H9 (cell line): ENCODE measurements at places on chromosomes 3 and 15. TPM values are rescaled to one million over a fixed set of nuclear protein-coding genes. Genes with fewer than 3 reads are reported as not detected.

The MESP2 gene
- total RNA-seq: 0.28 TPM in 1 of 2 replicates, not detected in the other

- no peak overlapping the region for H3K4me3 ChIP-seq
- H3K27ac ChIP-seq: no peak overlapping the region
- no peak for DNase-seq
- no peaks in the 10 kb centered on the region for H3K4me1 ChIP-seq
Observed at GRCh38 chr15:51252671-51253070, 85.7 kb downstream of the CYP19A1 start.

GRCh38 chr3:52606373-52607085, 70.1 kb downstream of the UQCC5 start:
- H3K4me3 ChIP-seq: no peak overlapping the region
- no peaks in the 10 kb centered on the region for H3K4me1 ChIP-seq
- H3K27ac ChIP-seq: no peak overlapping the region
- peaks cover 57% of the 10 kb centered on the region for H3K36me3 ChIP-seq
- DNase-seq: no peak

- H3K36me3 ChIP-seq: no peaks in the 10 kb centered on the region
- no peak for DNase-seq
- H3K27me3 ChIP-seq: no peaks in the 10 kb centered on the region
- no peak overlapping the region for H3K27ac ChIP-seq
Observed at GRCh38 chr3:87270908-87271700, 5.3 kb downstream of the POU1F1 start.

The NUDT16 gene
- 16.9 and 18.2 TPM in 2 replicates for total RNA-seq

GRCh38 chr3:107633327-107634098, 110.8 kb downstream of the BBX start:
- H3K4me1 ChIP-seq: peaks cover 4% of the 10 kb centered on the region; the same call in 1 of the 2 replicates
- no peaks in the 10 kb centered on the region for H3K27me3 ChIP-seq
- DNase-seq: no peak
- peaks cover 1% of the 10 kb centered on the region; the same call in 1 of the 3 replicates for H3K36me3 ChIP-seq
- H3K27ac ChIP-seq: no peak overlapping the region
- H3K4me3 ChIP-seq: no peak overlapping the region

GRCh38 chr15:24269923-24270322, 405.7 kb upstream of the NPAP1 start:
- H3K27ac ChIP-seq: no peak overlapping the region
- no peaks in the 10 kb centered on the region for H3K4me1 ChIP-seq
- DNase-seq: no peak

DNA sequence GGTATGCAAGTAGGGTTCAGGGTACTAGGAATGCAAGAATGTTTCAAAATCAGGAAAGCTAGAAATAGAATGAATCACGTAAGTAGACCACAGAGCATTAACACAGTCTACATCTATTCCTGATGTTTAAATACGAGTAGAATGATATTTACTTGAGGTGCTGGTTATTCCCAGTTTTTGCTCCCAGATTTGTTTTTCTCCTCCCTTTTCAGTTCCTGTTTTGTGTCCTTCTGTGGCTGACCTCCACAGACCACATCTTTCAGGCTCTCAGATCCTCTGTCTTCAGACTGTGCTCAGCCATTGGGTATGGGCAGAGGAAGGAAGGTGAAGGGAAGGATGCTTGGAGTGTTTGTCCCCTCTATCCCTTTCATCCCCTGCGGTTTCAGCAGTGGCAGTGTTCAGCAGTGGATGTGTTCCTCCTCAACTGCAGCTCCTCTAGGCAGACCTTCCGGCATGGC, 276.6 kb downstream of the ZNF621 start:
- H3K27me3 ChIP-seq: no peaks in the 10 kb centered on the region
- no peak overlapping the region for H3K27ac ChIP-seq
- no peak overlapping the region for H3K4me3 ChIP-seq
- no peaks in the 10 kb centered on the region; the same call in 1 of the 2 replicates for H3K36me3 ChIP-seq
- DNase-seq: no peak

GRCh38 chr3:160703974-160704373, 27.0 kb downstream of the ARL14 start:
- no peak overlapping the region for H3K4me3 ChIP-seq
- H3K36me3 ChIP-seq: no peaks in the 10 kb centered on the region
- no peak overlapping the region for H3K27ac ChIP-seq
- no peak for DNase-seq
- no peaks in the 10 kb centered on the region for H3K4me1 ChIP-seq

DNA sequence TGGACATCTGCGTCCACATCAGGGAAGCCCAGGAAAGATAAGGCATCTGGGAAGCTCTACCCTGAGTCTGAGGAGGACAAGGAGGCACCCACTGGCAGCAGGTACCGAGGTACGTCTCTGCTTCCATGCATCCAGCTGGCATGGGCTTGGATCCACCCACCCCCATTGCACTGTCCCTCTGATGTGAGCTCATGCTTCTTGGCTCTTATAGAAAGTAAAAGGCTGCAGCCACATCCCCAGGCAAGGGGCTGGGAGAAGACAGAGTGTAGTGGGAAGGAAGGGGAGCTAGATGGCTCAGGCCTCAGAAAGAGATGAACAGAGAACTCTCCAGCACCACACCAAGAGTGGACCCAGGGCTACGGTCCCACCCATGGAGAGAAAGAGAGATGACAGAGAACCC, 18.2 kb downstream of the PTH1R start:
- H3K36me3 ChIP-seq: no peaks in the 10 kb centered on the region
- H3K4me1 ChIP-seq: no peaks in the 10 kb centered on the region; the same call in 1 of the 2 replicates
- no peak for DNase-seq
- H3K27ac ChIP-seq: no peak overlapping the region
- H3K27me3 ChIP-seq: peaks cover 14% of the 10 kb centered on the region; the same call in 1 of the 2 replicates

The SERPINI1 gene
- total RNA-seq: 5.8 and 6.0 TPM in 2 replicates

The RETNLB gene
- not detected in 2 replicates for total RNA-seq

DNA sequence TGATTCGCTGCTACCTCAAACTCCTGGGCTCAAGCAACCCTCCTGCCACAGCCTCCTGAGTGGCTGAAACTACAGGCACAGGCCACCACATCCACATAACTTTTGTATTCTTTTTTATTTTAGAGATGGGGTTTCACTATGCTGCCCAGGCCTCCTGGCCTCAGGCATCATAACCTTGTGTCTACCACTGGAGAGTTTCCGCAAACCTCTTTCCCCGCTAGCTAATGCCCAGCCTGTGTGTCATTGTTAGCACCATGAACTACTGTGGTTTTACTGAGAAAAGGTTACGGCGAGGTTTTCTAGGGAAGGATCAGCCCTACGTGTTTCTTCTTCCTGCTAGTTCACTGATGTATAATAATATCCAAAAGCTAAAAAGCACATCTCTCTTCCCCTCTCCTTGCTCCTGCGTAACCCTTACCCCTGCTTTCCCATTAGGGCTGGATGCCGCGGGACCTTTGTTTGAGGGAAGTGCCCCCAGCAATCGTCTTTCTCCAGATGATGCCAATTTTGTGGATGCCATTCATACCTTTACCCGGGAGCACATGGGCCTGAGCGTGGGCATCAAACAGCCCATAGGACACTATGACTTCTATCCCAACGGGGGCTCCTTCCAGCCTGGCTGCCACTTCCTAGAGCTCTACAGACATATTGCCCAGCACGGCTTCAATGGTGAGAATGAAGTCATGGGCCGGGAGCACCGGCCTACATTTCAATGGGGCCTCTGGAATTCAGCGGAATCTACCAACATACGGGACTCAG, 113.7 kb downstream of the LIPC start:
- DNase-seq: no peak
- H3K4me1 ChIP-seq: no peaks in the 10 kb centered on the region
- H3K36me3 ChIP-seq: no peaks in the 10 kb centered on the region

DNA sequence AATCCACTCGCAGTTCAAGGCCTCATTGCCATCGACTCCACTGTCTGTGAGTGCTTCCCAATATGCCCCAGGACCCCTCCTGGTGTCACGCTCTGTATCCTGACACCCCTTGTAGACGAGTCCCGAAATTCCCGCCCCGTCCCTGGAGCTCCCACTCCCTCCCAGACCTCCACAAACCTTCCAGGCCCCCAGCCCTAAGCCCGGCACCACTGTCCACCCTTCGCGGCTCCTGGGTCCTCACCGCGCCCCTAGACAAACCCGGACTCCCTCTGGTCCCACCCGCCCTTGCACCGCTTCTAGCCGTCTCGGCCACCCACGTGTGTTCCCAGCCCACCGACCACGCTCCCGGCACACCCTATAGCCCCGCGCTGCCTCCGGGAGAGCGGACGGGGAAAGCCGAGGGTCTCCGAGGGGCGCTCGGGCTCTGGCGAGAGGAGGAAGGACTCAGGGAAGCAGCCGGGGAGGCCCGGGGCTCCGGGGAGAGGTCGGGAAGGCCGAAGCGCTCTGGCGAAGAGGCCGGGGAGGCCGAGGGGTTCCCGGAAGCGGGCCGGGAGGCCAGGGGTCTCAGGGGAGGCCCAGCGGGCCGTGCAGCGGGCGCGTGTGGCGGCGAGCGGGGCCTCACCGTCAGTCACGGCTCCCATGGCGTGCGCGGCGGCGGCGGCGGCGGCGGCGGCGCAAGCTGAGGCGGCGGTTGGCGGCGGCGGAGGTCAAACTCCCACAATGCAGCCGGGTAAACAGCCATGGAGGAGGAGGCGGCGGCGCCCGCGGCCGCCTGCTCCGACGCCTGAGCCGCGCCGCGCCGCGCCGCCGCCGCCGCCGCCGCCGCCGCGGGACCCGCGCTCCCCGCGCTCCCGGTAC, at the start of the genes ATXN7 and THOC7:
Gene ATXN7 (plus strand): TSS at position 718 of the 858 bp plus-strand sequence. CDS start 48,732 bp downstream, outside the sequence.
Gene THOC7 (minus strand): TSS at position 656 of the 858 bp plus-strand sequence. CDS start 15 bp downstream, at position 641.
- no peaks in the 10 kb centered on the region; the same call in 1 of the 3 replicates for H3K36me3 ChIP-seq
- H3K4me1 ChIP-seq: no peaks in the 10 kb centered on the region
- no peak within 1 kb of the TSS for H3K27ac ChIP-seq
- H3K27me3 ChIP-seq: no peaks in the 10 kb centered on the region
- DNase-seq: peak; percentile 64
- H3K4me3 ChIP-seq: peak within 1 kb of the TSS; percentile 91

- DNase-seq: no peak
- H3K4me3 ChIP-seq: no peak overlapping the region
- no peak overlapping the region for H3K27ac ChIP-seq
Observed at GRCh38 chr3:134933997-134934396, 138.9 kb downstream of the EPHB1 start.

DNA sequence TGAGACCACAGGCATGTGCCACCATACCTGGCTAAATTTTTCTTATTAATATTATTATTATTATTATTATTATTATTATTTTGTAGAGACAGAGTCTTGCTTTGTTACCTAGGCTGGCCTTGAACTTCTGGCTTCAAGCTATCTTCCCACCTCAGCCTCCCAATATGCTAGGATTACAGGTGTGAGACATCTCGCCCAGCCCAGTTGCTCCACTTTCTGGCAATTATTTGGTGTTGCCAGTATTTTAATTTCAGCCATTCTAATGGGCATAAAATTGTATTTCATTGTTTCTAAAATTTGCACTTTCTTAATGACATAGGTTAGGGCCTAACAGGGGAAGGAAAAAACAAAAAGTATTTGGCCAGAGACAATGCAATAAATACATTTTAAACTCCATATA, 1217.6 kb upstream of the ALCAM start:
- DNase-seq: no peak
- no peak overlapping the region for H3K4me3 ChIP-seq
- H3K4me1 ChIP-seq: no peaks in the 10 kb centered on the region
- no peak overlapping the region for H3K27ac ChIP-seq
- H3K36me3 ChIP-seq: no peaks in the 10 kb centered on the region
- H3K27me3 ChIP-seq: no peaks in the 10 kb centered on the region

The GUCA1C gene
- total RNA-seq: not detected in 2 replicates

DNA sequence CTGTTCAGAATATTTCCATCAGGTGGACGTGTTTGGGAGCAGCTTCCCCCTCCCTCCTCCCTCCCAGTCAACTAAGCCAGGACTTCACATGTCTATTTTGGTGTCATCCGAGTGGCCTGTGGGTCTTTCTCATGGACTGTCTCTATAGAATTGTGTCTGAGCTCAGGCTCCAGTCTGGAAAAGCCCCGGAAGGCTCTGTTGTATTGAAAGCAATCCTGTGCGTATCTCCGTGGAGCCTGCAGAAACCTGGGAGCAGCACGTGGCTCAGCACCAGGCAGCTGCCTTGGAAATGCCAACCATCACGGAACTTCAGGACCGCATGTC, 25.2 kb downstream of the COLQ start:
- no peaks in the 10 kb centered on the region for H3K27me3 ChIP-seq
- H3K4me3 ChIP-seq: no peak overlapping the region; the same call in 2 of the 3 replicates
- no peak for DNase-seq
- no peak overlapping the region for H3K27ac ChIP-seq
- H3K4me1 ChIP-seq: peaks cover 3% of the 10 kb centered on the region; the same call in 1 of the 2 replicates

- H3K4me3 ChIP-seq: no peak overlapping the region
- no peaks in the 10 kb centered on the region for H3K4me1 ChIP-seq
- H3K36me3 ChIP-seq: no peaks in the 10 kb centered on the region
- H3K27ac ChIP-seq: no peak overlapping the region
- DNase-seq: no peak
Observed at GRCh38 chr3:169300436-169300835, 363.1 kb downstream of the MECOM start.

The DAZL gene
- 21.2 and 21.7 TPM in 2 replicates for total RNA-seq

GRCh38 chr3:115638241-115638640, 14.9 kb downstream of the GAP43 start:
- H3K36me3 ChIP-seq: no peaks in the 10 kb centered on the region
- no peaks in the 10 kb centered on the region for H3K4me1 ChIP-seq
- no peak overlapping the region for H3K27ac ChIP-seq
- H3K27me3 ChIP-seq: no peaks in the 10 kb centered on the region

DNA sequence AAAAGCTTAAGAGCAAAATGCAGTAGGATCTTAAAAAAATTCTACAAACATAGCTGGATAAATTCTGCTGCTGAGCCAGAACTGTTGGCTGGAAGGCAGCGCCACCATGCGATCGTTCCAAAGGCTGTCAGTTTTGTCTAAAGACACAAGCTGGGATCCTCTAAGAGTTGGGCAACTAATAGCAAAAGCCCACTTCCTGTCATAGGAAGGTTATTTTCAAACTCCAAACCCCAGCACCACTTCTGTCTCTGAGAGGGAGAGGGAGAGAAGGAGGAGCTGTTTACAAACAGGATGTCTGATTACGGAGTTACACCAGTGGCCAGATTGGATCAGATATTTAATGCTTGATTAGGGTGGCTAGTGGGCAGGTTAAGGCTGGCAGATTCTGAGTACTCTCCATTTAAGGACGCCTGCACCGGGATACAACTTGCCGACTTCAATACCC, 44.0 kb downstream of the EIF4E3 start:
- no peak overlapping the region for H3K27ac ChIP-seq
- H3K4me3 ChIP-seq: no peak overlapping the region
- peaks cover 4% of the 10 kb centered on the region; the same call in 1 of the 2 replicates for H3K4me1 ChIP-seq
- peak; percentile 69 for DNase-seq
